ENCODE measurements at places on chromosomes 6 and 20. TPM values are rescaled to one million over a fixed set of nuclear protein-coding genes. Genes with fewer than 3 reads are reported as not detected.
A peak's percentile ranks its signal among the peaks of the same experiment; 100 is the strongest.

GRCh38 chr20:1761116-1761515 lies 103.5 kb upstream of the SIRPG start:
- DNase-seq, result no peak

- DNase-seq, result peak; percentile 72
Observed at GRCh38 chr6:16331384-16332174, 93.2 kb downstream of the GMPR start.

DNA sequence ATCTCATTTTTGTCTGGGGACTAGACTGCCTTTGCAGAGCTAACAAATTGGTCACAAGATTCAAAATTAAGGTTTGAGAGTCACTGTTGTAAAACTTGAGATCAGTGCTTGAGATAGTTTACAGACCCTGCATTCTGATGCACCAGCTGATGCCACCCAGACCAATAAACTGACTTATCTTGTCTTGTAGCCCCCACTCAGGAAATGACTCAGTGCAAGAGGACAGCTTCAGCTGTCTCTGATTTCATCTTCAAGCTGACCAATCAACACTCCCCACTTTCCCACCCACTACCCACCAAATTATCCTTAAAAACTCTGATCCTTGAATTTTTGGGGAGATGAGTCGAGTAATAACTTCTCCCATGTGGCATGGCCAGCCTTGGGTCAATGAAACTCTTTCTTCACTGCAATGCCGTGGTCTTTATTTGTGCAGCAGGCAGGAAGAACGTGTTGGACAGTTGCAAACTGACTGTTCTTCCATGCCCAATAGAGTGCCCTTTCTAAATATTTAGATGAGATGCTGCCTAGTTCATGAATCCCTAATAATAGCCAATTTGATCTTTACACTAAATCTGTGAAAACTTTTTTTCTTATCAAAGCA lies 48.3 kb upstream of the PROKR2 start:
- no peak for DNase-seq

DNA sequence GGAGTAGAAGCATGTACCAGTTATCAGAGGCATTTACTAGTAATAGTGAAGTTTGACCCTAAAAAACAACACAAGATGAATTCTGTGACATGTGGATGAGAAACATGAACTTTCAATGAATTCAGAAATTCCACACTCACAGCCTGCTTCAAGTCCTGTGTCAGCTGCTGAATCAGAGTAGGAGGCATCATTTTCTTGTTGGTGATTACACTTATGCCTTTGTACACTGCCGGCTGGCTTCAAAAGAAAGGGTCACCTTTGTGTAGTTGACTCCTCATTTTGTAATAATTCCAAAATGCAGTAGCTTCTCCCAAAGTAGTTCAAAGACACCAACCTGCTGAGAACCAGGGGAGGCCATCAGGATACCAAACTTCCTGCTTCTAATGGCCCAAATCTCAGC lies 165.5 kb downstream of the BACH2 start:
- no peak for DNase-seq

DNA sequence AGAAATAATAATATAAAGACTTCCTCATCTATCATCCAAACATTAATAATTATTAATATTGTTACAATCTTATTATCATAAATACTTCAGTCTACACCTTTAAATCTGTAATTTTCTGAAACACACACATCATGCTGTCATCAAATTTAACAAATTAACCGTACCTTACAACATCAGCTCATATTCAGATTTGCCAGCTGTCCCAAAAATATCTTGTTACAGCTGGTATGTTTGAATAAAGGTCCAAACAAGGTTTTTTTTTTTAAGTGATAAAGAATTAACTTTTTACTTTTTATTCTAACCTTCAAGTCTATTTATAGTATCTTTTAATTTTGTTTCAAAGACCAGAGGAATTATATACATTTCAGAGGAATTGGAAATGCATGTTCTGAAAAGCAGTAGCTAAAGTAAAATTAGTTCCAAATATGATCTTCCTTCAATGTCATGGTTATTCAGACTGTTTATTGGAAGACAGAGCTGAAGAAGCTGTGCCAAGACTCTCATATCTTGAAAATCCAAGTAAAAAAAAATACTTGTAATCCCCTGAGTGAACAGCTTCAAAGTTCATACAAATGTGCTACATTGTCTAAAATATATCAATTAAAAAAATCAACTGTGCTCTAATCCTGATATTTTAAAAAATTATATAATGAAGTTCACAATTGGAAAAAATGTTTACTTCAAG lies 161.7 kb upstream of the BMP5 start:
- DNase-seq, result no peak

- peak; percentile 47 for DNase-seq
Observed at GRCh38 chr20:4835244-4836177, 113.8 kb downstream of the PRND start.

- no peak for DNase-seq
Observed at GRCh38 chr6:47380251-47380650, 70.5 kb upstream of the TNFRSF21 start.

- no peak for DNase-seq
Observed at GRCh38 chr6:155706341-155706740, 250.7 kb upstream of the NOX3 start.

Gene CNBD2
- 18.4 TPM for polyA plus RNA-seq

Measured in psoas muscle (tissue), 8 donors.